ENCODE measurements at places on chromosomes 2 and 18.

DNA sequence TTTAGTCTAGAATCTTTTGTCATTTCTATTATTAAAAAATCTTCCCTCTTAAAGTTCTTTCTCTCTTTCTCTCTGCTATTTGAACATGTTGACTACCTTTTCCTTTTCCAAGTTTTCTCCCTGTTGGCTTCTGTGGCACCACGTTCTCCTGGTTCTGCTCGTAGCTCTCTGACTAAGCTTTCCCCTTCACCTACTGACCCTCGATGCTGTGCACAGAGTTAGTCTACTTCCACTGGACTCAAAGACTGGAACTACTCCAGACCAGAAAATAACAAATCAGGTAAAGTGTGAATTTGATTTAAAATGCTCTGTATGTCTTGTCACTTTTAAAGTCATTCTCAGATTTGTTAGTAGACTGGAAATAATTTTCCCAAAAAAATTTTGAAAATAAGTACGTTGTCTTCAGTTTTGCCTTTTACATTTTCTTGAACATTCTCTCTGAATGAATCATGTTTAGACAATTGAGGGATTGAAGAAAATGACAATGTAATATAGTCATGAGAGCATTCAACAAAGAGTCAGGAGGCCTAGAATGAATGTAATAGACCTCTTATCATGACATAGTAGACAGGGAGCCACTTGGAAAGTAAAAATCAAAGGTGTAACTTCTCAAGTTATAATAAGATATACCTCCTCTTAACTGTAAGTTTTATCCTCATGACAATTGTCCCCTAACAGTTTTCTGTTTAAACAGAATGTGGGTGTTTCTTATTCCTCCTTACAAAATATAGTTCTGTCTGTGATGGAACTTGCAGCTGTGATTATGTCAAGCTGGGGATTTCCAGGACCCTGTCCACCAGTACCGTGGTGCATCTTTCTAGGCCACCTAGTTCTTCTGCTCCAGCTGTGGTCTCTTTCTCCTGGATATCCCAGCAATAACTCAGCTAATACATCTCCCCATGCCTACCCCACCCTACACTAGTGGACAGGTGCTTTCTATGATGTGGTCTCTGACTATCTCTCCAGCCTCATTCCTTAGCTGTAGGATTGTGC is 25.5 kb downstream of the ITPRID2 start:
- no peak for DNase-seq

DNA sequence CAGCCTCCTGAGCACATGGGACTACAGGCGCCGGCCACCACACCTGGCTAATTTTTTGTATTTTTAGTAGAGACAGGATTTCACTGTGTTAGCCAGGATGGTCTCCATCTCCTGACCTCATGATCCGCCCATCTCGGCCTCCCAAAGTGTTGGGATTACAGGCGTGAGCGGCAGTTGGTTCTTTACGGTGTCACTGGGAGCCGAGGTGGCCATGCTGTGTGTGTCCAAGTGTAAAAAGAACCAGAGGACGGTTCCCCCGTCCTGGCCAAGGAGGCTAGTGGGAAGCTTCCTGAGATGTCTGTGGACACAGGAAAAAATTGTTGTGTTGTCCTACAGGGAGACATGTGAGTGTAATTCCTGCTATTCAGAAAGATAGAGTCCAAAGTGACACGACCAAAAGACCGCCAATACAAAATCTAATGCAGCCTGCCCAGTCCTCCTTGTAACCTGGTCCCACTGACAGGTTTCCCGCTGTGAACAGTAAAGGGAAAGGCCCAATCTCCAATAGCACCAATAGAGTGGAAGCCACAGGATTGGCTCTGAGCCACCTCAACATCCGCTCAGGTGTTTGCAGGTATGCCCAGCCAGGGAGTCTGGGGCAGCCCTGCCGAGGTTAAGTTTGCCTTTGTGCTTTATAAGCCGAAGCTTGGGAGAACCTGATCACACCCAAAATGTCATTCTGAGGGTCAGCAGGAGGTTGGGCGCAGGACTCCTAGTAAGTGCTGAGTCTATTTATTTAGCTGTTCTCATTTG is 40.6 kb downstream of the NCK2 start:
- DNase-seq, result no peak

GRCh38 chr2:207792244-207792785 is 22.6 kb upstream of the FZD5 start:
- no peak for DNase-seq

DNA sequence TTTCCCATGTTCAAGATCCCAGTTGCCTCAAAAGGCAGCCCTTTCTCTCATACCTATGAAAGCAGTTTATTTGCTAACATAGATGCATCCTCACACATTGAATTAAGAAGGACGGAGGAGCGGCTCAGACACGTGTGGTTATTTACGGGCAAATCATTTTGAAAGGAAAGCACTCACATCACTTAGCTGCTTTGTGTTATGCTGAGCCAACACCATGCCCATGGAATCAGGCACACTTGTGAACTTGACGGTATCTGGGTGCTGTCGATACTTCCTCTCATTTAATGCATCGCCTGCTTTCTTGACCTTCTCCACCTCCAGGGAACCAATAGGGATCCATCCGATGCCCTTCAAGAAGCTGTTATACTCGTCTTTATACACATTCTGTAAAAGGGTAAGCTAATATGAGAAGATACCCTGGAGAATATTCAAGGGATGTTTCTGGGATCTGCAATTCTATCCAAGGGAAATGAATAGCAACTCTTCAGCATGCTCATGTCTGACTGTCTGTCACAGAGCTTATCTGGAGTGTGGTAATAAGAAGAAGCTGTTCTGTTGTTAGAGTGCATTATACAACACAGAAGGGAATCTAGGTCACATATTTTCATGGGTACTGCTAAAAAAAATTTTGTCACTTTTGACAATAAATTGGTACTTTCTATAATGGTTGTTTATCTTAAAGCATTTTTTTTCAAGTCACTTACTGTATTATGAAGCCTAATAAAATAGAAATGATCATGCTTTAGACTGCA is 63.3 kb downstream of the NEB start:
- no peak for DNase-seq

GRCh38 chr2:191571163-191571769 is 106.7 kb upstream of the NABP1 start:
- DNase-seq, result no peak

GRCh38 chr18:75324686-75325257 is 102.7 kb downstream of the SMIM21 start:
- no peak for DNase-seq

DNA sequence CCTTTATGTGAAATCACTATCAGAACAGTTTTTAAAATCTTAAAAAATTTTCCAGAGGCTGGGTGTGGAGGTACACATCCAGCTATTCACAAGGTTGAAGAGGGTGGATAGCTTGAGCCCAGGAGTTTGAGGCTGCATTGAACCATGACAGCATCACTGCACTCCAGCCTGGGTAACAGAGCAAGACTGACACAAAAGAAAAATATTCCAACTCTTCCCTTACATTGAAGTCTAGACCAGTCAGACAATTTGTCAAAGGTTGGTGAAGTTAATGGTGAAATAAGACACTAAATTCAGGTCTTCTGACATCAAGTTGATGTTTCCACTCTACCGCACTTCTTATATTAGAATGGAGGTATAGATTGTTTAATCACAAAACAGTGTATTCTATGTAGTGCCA is 52.8 kb downstream of the HYCC2 start:
- DNase-seq, result no peak

DNA sequence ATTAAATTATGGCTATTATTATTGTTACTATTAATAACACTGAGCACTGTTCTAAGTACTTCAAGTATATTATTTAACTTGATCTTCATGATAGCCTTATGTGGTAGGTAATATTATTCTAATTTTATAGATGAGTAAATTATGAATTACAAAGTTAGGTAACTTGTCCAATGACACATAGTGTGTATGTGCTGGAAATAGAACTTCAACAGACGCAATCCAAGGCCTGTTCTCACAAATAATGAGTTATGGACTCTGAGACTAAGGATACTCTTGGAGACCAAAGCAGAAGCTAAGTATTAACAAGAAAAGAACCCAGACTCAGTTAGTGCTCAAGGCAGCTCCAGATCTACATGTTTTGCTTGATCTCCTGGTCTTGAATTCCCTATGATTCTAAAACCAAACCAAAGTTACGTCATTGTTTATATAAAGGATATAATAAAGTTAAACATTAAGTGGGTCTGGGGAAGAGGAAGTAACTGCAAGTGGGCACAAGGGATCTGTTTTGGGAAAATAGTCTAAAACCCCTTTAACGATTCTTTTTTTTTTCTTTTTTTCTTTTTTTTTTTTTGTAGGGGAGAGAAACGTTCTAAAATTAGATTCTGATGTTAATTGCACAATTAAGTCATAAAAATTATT is 211.3 kb downstream of the ERBB4 start:
- DNase-seq, result no peak

GRCh38 chr18:63439334-63439733 is 17.1 kb upstream of the VPS4B start:
- no peak for DNase-seq

Data from cortex of kidney (tissue), 1 donor.